ENCODE measurements at places on chromosomes 7 and 10.

DNA sequence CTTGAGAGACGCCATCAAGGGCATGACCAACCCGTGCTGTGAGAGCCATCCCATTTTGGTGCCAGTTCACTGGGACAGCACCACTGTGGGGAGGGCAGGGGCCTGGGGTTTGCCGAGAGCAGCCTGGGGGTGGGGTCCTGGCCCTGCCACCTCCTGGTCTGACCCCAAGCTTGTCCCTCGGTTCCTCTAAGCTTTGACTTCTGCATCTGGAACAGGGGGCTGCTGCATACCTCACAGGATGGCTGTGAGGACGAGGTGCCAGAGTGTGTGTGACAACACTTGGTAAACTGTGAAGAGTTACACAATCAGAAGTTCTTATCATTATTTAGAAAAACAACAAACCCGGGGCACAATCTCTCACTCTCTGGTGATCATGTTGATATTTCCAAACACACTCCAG is 89.9 kb downstream of the CRTAC1 start:
- no peak for DNase-seq

DNA sequence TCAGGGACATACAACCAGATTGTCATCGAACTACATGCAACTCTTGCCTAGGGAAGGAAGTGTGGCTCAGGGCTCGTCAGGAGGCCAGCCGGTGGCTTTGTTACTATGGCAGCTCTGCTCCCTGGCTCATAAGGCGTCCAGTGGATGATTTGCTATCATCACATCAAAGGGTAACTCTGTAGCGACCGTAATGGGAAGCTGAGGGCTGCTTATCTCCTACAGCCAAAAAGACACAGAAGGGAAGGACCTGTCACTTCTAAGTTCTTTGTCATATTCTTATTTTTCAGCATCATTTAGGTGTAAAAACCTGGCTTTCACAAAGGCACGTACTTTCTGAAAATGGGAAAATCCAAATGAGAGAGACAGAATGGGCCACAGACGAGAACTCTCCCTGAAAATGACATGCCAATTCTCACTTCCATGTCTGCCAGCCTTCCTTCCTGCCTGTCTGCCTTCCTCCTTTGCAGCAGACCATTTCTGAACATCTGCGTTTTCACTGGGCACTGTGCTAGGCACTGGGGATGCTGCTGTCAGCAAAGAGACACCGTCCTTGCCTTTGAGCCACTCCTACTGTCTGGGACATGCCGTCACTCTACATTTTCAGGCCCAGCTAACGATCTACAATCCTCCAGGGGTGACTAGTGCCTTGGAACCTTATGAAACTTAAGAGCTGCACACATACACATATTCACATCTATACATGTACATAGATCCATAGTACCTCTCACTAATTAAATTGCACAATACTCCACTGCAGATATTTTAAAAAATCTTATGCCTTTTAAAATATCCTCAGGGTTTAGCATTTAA is 26.9 kb downstream of the ENKUR start:
- DNase-seq = no peak

DNA sequence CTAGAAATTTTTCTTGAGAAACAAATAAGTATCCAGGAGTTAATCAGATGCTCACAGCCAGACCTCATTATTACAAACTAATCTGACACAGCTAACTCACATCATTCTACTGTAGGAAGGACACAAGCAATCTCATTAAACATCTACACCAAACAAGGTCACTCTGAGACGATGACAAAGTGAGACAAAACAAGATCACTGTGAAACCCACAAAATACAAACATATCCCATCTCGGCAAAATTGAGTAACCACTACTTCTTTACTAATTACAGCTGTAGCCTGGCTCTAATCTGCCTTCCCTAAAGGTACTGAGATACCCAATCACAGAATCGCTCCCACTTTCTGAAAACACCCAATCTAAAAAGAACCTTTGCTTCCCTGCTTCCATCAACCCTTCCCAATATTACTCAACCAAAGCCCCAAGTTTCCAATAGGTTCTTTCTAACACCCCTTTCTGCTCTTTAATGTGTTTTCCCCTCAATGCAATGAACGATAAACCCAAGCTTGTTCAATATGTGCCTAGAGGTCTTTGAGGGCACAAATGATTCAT is 26.9 kb downstream of the CCDC6 start:
- no peak for DNase-seq

- DNase-seq = no peak
Measured at GRCh38 chr7:155587486-155587885, 41.1 kb upstream of the CNPY1 start.

DNA sequence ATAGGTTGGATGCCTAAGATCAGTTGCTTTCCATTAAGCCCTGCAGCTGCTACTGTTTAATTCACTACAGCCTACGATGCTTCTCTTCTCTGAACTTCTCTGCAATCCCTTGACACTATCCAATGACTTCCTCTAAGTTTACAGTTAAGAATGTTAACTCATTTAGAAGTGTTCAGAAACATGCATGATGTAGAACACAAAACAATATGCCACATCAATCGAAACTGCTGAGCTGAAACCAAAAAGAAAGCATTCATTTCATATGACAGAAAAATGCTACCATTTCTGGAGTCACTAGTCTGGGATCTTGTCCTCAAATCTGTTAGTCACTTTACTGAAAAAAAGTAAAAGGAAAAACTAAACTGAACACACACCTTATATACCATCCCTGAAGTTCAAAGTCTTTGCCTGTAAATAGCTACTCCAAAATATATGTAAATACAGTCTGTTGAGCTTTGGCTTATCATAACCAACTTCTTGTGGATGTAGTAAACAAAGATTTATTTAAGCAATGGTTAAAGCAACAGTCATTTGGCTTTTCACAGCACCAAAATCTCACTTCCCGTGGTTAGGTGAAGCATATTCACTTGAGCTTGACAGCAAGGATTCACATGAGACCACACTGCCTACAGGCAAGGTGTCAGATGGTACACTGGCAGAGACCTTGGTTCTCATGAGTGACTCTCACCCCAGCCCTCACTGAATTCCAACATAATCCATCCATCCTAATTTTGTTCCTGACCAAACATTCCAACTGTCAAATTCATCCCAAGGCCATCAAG is 187.0 kb downstream of the PPP1R17 start:
- no peak for DNase-seq

DNA sequence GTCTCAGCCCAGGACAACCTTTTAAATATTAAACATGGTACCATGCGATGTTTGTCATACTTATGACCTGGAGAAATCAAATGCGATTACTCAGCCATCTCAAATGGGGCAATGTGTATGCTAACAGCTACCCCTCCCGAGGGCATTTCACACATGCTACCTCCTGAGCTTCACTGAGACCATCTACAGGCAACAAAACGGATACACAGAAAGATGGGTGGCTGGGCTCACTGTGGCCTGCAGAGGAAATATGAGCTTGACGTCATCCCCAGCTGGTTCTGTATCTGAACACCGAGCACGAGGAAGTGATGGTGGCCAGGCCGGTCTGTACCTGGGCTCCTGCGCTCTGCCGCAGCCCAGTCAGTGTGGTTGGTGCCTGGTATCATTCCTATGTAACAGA is 374.3 kb downstream of the RPS24 start:
- no peak for DNase-seq

DNA sequence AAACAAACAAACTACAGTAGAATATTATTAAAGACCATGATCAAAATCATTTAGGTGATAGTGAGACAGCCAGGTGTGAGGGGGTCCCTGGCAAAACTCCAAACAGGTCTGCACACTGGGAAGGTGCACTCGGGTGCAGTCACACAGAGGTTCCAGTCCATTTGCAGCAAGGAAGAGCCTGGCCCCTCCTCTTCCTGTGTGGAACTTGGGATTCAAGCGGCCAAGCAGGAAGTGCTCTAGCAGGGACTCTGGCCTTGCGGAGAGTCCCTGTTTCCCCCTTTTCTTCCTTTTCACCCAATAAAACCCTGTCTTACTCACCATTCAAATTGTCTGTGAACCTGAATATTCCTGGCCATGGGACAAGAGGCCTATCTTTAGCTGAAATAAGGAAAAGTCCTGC is 181.8 kb downstream of the LRRTM3 start:
- no peak for DNase-seq

DNA sequence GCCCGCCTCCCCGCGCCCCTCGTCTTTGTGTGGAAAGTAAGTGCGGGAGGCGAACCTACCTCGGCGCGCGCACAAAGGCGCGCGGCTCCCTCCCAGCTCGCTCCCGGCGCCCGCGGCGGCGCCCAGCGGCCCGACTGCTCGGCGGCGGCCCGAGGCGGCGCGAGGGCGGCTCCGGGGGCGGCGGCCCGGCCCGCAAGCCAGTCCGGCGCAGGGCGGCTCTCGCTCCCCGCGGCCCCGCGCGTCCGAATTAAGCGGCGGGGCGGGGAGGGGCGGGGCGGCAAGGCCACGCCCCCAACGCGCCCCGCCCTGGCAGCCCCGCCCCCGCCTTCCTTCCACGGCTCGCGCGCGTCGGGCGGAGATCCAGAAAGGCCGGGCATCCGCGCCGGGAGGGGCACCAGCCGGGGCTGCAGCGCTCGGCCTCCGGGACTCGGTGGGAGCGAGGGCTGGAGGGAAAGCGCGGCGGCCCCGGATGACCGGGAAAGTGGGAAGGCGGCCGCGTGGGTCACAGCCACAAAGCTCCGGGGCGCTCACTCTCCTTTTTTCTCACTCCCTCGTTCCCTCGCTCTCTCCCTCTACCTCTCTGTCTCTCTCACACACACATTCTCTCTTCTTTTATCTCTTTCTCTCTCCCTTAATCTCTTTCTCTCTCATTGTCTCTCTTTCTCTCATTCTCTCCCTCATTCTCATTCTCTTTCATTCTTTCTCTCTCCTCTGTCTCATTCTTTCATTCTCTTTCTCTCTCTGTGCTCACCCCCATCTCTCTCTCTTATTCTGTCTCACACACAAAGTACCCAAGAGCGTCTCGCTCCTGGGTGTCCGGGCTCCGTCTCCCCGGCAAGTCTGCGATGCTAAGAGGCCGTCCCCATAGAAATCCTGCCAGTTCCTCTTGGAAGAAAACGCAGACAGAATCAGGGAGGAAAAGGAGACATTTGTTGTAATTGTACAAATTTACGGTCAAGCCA is 170.2 kb downstream of the FAM107B start:
- peak; percentile 66 for DNase-seq
